ENCODE measurements at places on chromosomes 11 and 22. TPM values are rescaled to one million over a fixed set of nuclear protein-coding genes. Genes with fewer than 3 reads are reported as not detected.

Gene MS4A12
- total RNA-seq = not detected

Gene FTH1
- 497 TPM for total RNA-seq

Gene PRR33
- total RNA-seq = not detected

Gene EWSR1
- 136 TPM for total RNA-seq

Gene CARD18
- not detected for total RNA-seq

Gene GVQW3
- total RNA-seq = 0.57 TPM

Gene DDX25
- total RNA-seq = under 0.01 TPM

Gene FAM227A
- total RNA-seq = 0.16 TPM

Gene DLG2
- total RNA-seq = 0.49 TPM

Gene ACTN3
- total RNA-seq = 0.06 TPM

Gene ARHGEF17
- 49.5 TPM for total RNA-seq

Gene KCTD14
- 0.25 TPM for total RNA-seq

Gene LMNTD2
- 1.2 TPM for total RNA-seq

Gene OR2AT4
- not detected for total RNA-seq

Gene CLDN5
- total RNA-seq = 926 TPM

Gene PAX6
- total RNA-seq = 0.13 TPM

Gene MAPK8IP1
- total RNA-seq = 3.2 TPM

Gene MYO18B
- not detected for total RNA-seq

Gene OR10D3
- not detected for total RNA-seq

Gene C11orf65
- total RNA-seq = not detected

Gene RFPL2
- total RNA-seq = not detected

Gene FAM180B
- total RNA-seq = not detected

Gene CSNK2A3
- total RNA-seq = 7.4 TPM

Gene LUZP2
- under 0.01 TPM for total RNA-seq

Gene APOL3
- total RNA-seq = 194 TPM

Gene NUDT8
- total RNA-seq = 12.0 TPM
